ENCODE measurements at places on chromosomes 7 and 10.
A peak's percentile ranks its signal among the peaks of the same experiment; 100 is the strongest.

DNA sequence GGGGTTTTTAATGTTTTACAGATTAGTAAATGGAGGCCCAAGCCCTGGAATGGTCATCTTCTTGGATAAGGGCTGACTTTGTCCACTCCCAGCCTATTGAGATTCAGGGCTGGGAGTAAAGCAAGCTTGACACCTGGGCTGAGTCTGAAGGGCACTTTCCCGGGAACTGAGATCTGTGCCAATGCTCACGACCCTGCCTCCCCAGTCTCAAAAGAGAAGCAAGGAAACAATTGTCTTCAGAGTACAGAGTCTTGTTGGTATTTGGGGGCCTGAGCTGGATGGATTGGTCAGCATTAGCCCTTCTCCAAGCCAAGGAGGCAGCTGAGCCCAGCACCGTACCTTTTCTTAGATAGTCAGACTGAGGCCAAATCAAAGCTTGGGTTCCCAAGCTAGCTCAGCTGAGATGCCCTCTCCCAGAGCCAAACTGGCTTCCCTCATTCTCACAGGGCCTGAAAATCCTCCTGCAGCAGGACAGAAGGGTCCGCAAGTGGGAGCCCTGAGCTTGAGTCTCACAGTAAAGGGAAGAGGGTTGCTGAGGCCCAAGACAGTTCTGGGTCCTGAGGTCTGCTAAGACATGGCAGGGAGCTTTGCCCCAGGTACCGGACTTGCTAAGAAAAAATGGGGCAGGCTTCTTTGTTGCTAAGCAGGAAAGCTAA is 3.7 kb downstream of the DDIT4 start:
- no peak for DNase-seq

GRCh38 chr10:121284936-121285335 is 313.3 kb downstream of the FGFR2 start:
- no peak for DNase-seq

GRCh38 chr7:110974441-110974840 is 116.5 kb upstream of the LRRN3 start:
- DNase-seq: no peak

GRCh38 chr10:112397592-112397991 is 23.7 kb downstream of the ACSL5 start:
- no peak for DNase-seq

- DNase-seq: no peak
These were observed 3.6 kb downstream of the YWHAG start for GRCh38 chr7:76354981-76355730.

DNA sequence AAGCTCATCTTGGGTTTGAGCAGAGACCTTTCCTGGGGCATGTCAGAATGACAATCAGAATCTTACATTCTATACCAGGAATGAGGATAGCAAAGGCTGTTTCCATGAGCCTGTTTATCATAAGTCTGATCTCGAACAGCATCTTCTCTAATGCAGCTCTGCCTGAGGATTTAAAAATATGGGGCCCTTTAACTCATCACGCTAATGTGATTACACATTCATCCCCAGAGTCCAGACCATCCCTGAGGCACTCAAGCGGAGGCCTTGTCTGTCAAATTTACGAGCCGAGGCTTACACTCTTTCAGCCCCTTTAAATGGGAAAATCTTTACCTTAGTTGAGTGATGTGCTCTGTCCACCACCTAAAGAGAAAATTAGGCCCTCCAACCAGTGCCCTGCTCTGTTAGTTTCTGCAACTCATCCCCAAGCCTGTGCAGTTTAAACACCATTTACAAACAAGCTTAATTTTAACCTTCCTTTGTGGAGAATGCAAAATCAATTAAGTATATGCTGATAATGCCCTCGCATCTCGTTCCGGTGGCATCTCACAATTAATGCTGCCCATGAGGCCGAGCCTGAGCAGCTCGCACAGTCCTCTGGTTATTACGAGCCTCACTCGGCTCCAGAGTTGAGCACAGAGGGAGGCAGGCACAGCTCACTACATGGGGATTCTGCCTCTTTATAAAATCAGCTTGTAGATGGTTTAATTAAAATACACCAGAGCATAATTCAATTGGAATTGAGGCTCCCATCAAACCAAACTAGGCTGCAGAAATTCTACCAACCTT is 16.0 kb downstream of the CHST15 start:
- no peak for DNase-seq

DNA sequence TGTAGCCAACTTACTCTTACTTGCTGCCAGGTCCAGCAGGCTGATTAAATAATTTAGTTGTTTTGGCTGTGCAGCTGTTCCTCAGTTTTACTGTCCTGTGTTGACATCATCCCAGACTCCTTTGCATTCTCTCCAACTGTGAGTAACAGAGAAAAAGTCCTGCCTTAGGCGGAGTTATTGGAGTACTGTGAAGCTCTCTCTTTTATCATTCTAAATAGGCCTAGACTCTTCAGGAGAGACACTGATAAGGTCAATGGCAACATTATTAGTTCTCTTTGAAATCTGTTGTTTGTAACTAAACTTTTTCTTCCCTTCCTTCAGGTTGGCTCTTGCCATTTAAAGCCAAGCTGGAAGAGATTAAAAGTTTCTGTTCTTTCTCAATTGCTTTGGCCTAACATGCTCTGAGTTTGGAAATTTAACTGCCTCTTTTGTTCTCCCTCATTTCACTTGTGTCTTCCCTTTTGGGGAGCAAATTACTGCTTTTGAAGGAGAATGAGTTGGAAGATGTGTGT is 215.7 kb upstream of the CSTF2T start:
- no peak for DNase-seq

- peak; percentile 55 for DNase-seq
These were observed 51.3 kb downstream of the AOC1 start for GRCh38 chr7:150903606-150904005.

DNA sequence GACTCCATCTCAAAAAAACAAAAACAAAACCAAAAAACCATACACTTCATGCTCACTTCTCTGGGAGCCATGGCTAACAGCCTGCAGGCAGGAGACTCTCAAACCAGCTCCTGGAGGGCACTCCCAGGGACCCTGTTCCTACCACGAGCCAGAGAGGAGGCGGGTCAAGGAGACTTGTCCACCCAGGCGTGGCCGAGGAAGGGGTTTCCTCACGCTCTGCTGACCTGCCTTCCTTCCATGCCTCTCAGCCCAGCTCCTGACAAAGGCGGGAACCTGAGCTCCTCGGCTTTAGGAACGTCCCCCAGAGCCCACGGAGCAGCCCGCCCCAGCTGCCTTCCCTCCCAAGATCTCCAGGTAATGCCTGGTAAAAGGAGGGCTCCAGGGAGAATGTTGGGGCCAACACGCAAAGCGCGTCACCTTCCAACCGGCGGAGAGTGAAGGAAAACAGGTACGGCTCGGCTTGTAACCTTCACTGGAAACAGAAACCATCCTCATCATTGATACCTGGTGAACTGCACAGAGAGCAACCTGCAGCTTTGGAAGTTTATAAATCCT is 9.5 kb downstream of the GPR146 start:
- no peak for DNase-seq

- DNase-seq: no peak
These were observed 23.2 kb downstream of the ELN start for GRCh38 chr7:74051193-74051592.

DNA sequence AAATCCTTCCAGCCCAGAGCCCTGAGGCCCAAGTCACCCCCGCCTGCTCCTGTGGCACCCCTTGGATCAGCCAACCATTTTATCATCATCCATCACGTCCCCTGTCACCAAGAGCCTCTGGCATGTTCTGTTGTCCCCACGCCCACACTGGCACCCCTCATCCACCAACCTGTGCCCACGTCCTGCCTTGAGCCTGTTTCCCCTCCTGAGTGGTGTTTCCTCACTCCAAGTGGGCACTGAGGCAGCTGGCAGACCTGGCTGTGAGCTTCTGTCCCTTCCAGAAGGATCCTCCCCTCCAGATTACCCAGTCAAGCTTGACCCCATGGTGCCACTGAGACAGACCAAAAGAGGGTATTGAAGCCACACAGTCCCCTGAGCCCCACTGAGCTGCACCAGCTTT is 71.4 kb upstream of the ANTXRL start:
- DNase-seq: no peak

DNA sequence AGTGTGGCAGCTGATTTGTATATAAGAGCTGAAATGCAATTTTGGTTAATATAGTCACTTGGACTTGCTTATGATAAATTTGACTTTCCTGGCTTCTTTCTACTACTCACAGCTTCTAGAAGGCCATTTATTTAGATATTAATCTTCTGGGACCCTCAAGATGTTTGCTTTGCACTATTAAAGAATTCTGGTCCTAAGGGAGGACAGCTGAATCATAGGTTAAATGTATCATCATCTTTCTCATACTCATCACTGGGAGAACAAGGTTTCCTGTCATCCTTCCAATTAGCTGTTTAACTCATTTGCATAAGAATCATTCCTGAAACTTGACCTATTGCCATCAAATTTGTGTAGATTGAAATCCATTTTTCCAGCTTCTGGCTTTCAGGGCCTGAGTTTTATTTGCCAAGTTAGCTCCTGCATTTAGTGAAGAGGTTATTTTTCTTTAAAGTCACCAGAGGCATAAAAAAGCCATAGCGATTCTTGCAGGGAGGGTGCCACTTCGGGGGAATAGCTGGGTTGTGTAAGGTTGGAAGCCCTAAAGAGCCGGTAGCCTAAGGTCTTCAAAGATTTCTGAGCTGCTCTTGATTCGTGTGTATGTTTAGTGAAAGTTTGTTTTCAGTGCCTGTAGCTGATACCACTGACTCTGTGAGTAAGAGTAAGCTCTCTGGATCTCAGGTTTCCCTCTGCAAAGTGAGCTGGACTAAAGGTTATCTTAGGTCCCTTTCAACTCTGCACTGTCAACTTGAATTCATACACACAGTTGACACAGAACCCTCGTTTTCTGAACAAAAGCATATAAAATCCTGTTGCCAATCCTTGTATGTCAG is 4.3 kb downstream of the MAP3K8 start:
- DNase-seq: no peak

GRCh38 chr7:20735346-20736065 is 51.2 kb downstream of the SP8 start:
- no peak for DNase-seq

- peak; percentile 83 for DNase-seq
These were observed 202.9 kb downstream of the GRM3 start for GRCh38 chr7:86846494-86847190.

- DNase-seq: no peak
These were observed 49.5 kb upstream of the ADAM12 start for GRCh38 chr10:126437635-126438406.

GRCh38 chr10:80199828-80200227 is 5.5 kb downstream of the ANXA11 start:
- no peak for DNase-seq

GRCh38 chr7:66452165-66452564 is 176.5 kb upstream of the KCTD7 start:
- DNase-seq: no peak

- DNase-seq: no peak
These were observed 6.8 kb downstream of the CUZD1 start for GRCh38 chr10:122838880-122839279.

DNA sequence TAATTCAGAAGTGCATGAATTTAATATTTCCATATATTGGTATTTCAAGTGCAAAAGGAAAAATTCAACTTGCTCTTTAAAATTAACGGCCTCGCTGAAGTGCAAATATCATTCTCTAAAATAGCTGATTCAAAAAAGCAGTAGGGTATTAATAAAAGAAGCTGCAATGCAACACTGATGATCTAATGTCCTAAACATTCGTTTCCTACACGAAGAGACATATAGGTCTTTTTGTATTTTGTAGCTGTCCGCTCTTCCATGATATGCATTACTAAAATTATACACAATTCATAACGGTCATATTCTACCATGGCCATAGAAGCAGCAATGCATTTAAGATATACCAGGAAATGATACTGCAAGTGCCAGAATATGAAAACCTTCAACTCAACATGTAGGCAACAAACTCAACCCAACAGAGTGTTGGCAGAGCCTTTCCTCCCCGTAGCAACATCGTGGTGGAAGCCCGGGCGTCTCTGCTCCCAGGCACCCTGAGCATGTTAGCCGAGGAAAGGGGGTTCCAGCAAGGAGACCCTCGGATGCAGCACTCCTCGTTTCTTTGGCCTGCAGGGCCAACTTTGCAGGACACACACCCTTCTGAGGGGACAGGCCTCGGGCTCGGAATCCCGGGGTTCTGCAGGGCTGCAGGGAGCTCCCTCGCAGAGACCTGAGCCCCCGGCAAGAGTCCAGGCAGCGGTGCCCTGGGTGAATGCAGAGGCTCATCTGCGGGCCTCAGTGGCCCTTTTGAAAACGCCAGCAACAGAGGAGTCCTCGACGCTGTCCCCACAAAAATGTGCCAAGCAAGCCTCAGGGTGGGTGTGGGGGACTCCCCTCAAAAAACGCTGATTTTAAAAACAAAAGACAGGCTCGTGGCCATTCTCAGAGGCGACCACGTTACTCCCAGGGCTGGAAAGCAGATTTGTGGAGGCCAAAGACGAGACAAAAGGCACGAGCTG is 1.6 kb downstream of the FAM171A1 start:
- peak; percentile 41 for DNase-seq

DNA sequence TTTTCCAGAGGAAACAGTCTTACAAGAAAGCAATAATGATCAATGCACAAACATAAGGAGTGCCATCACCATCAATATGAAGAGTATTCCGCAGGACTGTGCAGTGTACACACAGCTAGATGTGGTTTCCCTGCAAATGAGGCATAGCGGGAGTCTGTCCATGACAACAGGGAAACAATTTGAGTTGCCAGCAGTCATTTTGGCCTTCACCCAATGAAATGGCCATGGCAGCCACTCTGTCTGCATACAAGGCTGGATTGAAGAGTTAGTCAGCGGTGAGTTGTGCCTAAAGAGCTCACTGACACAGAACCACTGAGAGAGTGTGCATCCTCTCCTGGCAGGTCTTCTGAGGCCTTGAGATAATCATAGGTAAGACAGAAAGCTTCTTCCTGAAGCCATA is 303.3 kb downstream of the IPMK start:
- no peak for DNase-seq

- no peak for DNase-seq
These were observed 10.1 kb upstream of the ERVW-1 start for GRCh38 chr7:92487804-92488203.

- DNase-seq: no peak
These were observed 22.7 kb downstream of the VPS41 start for GRCh38 chr7:38886265-38886664.

DNA sequence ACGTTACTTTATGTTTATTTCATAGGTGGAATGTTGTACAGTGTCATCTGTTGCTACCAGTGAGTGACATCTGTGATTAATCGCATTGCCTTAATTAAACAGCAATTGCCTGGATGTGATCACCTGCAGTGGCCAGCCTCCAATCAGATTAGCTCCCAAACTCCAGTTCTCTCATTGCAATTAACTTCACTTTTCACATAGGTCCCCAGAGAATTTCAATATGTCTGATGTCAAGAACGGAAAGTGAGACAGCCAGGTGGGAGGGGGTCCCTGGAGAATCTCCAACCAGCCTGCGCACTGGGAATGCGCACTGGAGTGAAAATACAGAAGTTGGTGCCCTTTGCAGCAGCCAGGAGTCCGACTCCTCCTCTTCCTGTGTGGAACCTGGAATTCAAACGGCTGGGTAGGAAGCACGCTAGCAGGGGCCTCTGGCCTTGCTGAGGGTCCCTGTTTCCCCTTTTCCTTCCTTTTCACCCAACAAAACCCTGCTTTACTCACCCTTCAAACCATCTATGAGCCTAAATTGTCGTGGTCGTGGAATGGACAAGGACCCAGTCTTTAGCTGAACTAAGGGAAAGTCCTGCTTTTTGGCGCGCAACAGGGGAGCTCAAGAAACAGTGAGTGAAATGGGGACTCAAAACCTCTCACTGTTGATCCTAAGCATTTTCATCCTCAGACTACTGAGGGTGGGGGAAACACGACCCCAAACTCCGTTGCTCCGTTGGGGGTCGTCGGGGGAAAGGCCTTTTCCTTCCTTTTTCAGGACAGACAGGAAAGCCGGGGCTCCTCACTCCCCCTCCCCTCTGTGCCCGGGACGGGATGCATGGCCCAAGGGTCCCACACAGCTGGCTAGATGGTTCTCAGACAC is 1355.5 kb upstream of the LRRTM3 start:
- DNase-seq: no peak
